Psoas muscle (tissue), 8 donors: ENCODE measurements at places on chromosomes 13 and 19.
A peak's percentile ranks its signal among the peaks of the same experiment; 100 is the strongest.

- peak; percentile 30 for DNase-seq
Measured at GRCh38 chr19:18859676-18860301, 28.0 kb downstream of the UPF1 start.

DNA sequence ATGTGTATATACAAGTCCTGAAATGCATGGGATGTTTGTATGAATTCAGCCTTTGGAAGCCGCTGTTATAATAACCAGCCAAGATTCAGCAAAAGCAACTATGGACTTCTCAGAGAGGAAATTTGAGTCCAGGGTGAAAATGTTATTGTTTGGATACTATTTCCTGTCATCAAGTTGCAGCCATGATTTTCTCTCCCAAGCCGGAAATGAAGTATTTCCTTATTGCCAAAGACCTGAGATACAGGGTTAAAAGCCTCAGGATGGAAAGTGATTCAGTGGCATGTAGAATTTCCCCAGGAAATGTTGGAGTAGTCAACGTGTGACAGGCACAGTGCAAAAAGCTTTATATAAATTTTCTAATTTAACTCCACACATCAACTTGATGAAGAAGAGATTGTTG, 133.9 kb downstream of the IRS2 start:
- DNase-seq, result no peak

DNA sequence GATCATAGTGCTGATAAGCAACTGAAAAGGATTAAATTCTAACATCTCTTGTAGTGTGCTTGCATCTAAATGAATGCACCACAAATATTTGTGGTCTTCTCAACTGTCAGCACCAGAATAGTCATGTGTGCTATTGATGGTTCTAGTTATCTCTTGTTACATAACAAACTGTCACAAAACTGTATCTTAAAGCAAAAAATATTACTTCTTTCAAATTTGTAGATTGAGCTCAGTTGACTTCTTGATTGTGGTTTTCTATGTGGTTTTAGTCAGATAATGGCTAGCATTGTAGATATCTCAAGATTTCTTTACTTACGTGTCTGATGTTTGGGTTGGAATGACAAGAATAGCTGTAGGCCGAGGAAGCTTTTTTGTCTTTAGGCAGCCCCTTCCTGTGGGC, 431.3 kb downstream of the SLITRK6 start:
- no peak for DNase-seq

GRCh38 chr19:7757358-7757757, 5.7 kb upstream of the CLEC4M start:
- no peak for DNase-seq

- no peak for DNase-seq
Measured at GRCh38 chr13:80011448-80012212, 329.3 kb downstream of the SPRY2 start.

GRCh38 chr13:27794921-27795717, 2.8 kb downstream of the GSX1 start:
- DNase-seq, result no peak

DNA sequence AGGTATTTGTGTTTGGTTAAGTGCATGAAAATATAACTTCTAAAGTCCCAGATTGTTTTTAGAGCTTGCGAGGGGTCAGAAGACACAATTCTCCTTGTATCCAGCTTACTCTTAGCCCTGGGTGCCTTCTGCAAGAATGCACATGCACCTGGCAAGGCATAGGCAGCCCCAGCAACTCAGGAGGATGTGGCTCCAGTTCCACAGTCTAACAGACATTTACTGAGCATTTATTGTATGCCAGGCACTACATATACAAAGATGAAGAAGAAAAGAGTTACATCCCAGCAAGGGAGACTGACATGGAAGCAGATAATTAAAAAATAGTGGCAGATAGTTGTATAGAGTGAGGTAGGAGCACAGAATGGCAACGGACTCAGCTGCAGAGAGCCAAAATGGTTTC, 101.1 kb upstream of the FRY start:
- DNase-seq, result no peak

DNA sequence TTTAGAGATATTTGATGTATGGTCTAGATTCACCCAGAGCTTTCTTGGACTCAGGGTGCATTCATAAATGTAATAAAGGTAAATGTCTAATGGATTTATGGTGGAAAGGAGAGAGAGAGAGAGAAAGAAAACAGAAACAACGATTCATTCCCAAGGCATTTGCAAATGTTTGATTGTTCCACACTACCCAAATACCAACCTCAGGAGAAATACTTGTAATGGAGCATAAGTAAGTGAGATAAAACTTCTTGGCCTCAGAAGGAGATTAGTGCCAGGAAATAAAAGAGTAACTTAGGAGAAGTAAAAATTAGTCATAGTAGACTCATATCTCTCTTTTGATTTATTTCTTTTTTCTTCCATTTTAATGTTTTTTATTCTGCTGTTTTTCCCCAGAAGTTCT, 40.6 kb upstream of the DGKH start:
- no peak for DNase-seq

DNA sequence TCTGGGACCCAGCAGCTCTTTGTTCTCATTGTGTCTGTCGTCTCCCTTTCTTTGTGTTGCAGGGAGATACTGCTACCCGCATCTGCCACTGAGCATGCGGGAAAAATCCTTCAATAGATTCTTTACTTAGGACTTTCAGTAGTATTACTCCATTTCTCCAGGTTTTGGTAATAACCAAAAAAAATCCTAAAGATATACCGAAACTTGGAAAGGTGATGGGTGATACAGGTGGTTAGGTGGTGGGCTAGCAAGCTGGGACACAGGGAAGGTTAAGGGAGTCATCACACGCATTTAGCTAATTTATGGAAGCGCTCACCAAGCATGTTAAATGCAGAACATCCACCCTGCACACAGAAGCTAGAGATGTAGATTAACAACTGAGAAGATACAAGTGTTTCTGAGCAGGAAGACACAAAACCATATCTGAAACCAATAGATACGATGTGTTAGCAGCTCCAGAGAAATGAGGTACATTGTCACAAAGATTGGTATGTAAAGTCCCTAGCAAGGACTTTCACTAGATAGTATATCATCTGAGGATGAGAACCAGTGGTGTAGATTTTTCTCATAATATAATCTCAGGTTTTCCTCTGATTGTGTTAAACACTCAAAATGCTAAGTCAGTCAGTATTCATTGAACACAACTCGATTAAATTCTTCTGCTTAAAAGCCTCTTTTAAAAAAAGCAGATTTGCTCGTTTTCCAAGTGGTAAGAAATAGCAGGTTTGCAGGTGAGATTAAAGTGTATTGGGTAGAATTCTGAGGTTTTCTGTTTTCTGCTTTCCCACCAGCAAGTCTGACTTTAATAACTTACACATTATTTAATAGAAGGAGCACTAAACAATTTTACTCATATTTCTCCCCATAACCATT, 1.2 kb upstream of the SLAIN1 start:
- no peak for DNase-seq

- no peak for DNase-seq
Measured at GRCh38 chr13:97385146-97385545, 48.8 kb upstream of the RAP2A start.

DNA sequence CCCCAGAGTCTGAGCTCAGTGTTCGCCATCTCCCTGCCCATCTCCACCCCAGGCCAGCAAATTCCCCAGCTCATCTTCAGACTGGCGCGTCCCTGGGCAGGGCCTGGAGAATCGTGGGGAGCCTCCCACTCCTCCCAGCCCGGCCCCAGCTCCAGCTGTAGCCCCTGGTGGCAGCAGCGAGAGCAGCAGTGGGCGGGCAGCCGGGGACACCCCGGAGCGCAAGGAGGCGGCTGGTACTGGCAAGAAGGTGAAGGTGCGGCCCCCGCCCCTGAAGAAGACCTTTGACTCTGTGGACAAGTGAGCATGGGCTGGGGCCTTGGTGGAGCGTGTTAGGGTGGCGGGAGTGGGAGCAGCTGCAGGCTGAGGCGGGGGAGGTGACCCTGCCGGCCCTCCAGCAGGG, 8.4 kb upstream of the PRR19 start:
- DNase-seq, result no peak

DNA sequence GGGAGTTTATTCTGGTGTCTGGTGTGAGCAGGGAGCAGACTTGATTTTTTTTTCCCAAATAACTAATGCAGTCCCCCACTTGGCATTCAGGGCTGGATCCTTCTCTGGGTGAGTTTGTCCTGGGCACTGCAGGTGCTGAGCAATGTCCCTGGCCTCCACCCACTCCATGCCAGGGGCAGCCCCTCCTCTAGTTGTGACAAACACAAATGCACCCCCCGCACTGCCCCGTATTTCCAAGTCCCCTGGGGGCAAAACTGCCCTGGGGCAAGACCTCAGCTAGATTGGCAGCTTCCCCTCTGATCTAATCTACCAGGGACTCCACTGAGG, 6.4 kb downstream of the MOB3A start:
- DNase-seq, result no peak

DNA sequence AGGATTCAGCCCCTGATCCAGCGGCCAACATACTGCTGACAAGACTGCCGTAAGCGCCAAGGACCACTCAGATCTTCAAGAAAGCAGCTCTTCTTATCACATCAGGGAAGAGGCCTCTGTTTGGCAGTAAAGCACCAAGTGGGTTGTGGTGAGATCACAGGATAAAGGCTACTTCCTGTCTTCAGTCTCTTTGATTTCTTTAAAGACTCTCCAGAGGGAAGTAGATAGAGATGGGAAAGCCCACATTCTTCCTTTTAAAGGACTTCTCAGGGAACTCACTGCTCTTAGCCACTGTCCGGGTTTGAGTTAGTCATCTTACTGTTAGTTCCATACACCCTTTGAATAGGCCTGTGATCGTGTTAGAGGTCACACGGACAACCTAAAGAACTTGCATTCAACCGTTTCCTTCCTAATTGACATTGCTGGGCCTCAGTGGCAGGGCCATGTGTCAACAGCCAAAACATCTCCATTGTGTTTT, 47.2 kb upstream of the POMP start:
- no peak for DNase-seq

- DNase-seq, result peak; percentile 22
Measured at GRCh38 chr19:52896431-52897137, 851 bp downstream of the ZNF320 start.

- DNase-seq, result no peak
Measured at GRCh38 chr13:44407379-44407778, 33.8 kb downstream of the SERP2 start.

DNA sequence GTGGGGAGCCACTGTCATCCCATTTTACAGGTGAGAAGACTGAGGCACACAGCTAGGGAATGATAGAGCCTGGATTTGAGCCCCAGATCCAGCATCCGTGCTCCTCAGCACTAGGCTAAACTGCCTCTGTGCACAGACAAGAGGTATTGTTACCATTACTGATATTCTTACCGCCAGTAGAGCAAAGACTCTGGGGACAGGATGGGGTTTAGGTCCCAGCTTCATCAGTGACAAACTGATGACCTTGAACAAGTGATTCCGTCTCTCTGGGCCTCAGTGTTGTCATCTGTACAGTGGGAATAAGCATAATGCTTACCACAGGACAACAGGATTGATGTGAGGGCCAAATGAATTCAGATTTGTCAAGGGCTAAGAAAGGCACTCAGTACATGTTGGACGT, 16.5 kb downstream of the AXL start:
- no peak for DNase-seq

DNA sequence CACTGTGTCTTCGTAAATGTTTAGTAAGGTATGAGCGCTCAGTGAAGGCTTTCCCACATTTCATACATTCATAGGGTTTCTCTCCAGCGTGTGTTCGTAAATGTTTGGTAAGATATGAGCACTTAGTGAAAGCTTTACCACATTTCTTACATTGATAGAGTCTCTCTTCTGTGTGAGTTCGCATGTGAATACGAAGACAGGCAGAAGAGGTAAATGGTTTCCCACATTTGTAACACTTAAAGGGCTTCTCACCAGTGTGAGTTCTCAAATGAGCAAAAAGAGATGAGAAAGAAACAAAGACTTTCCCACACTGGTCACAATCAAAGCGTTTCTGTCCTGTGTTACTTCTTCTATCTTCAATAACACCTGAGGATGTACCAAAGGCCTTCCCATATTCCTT, 31.3 kb downstream of the ZNF560 start:
- DNase-seq, result no peak

GRCh38 chr19:38562096-38562495, 55.7 kb downstream of the MAP4K1 start:
- DNase-seq, result no peak
